T-helper 17 cell (primary cell): ENCODE measurements at places on chromosomes 5 and 9. TPM values are rescaled to one million over a fixed set of nuclear protein-coding genes. Genes with fewer than 3 reads are reported as not detected.

DNA sequence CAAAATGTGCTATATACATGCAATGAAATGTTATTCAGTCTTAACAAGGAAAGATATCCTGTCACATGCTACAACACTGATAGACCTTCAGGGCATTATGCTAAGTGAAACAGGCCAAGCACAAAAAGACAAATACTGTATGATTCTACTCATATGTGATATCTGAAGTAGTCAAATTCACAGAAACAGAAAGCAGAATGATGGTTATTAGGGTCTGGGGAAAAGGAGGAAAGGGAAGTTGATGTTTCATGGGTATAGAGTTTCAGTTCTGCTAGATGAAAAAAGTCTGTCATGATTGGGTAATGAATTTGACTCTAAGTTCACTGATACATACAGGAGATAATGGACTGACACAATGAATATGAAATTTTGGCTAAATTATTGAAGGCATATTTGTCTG lies 11.2 kb upstream of the RIC1 start:
- no peak for DNase-seq
- no peak overlapping the region for H3K4me3 ChIP-seq
- H3K27ac ChIP-seq = no peak overlapping the region

DNA sequence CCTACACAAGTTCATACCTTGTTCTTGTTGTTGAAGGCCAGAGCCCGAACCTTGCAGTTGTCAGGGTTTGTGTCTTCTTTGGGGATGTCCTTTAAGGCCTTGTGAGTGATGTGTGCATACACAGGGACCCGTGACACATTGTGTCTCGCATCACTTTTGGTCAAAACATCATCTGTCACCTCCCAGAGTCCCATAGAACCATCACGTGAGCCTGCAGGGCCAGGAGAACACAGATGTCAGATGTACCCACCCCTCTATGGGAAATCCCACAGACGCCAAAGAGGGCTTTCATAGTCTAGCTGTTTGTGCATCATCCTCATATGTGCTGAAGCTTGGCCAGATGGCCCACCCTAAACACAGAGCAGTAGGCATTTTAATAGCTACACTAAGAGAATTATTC lies 28.2 kb downstream of the DCAF12 start:
- peaks cover under 1% of the 10 kb centered on the region for H3K4me1 ChIP-seq
- no peak for DNase-seq
- H3K36me3 ChIP-seq = no peaks in the 10 kb centered on the region
- H3K27ac ChIP-seq = peak overlapping the region; percentile 11
- no peak overlapping the region for H3K4me3 ChIP-seq

Gene TXNDC8
- not detected for total RNA-seq

GRCh38 chr5:154514331-154514730 lies 36.3 kb upstream of the HAND1 start:
- H3K4me1 ChIP-seq = peaks cover under 1% of the 10 kb centered on the region
- no peak overlapping the region for H3K27ac ChIP-seq
- peak overlapping the region; percentile 10 for H3K4me3 ChIP-seq
- no peak for DNase-seq
- peaks cover 58% of the 10 kb centered on the region for H3K27me3 ChIP-seq

GRCh38 chr9:107439991-107440456 lies 49.5 kb downstream of the KLF4 start:
- no peak for DNase-seq
- no peak overlapping the region for H3K27ac ChIP-seq
- no peaks in the 10 kb centered on the region for H3K4me1 ChIP-seq
- H3K27me3 ChIP-seq = peaks cover 6% of the 10 kb centered on the region

- peak overlapping the region; percentile 87 for H3K27ac ChIP-seq
- DNase-seq = no peak
- no peaks in the 10 kb centered on the region for H3K27me3 ChIP-seq
These were observed 22.7 kb downstream of the CHD1 start for GRCh38 chr5:98905857-98906688.

Gene GRXCR2
- not detected for total RNA-seq

DNA sequence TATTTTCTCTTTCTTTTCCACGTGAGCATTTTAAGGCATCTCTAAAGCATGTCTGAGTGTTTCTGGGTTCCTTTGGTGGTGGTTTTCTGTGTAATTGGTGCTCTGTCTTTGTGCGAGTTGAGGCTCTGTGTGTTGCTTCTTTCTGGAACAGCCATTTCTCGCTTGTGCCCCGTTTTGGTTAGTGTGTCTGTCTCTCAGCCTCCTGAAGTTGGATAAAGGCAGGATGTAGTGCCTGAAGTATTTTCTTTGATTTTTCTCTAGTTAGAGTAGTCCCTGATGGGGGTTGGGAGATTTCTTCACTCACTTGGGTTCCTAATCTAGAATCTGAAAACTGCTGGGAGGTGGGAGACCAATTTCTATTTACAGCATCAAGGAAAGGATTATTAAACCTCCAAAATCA lies 129.7 kb upstream of the TMEM161B start:
- no peaks in the 10 kb centered on the region for H3K4me1 ChIP-seq
- DNase-seq = no peak
- H3K36me3 ChIP-seq = no peaks in the 10 kb centered on the region
- no peak overlapping the region for H3K4me3 ChIP-seq

DNA sequence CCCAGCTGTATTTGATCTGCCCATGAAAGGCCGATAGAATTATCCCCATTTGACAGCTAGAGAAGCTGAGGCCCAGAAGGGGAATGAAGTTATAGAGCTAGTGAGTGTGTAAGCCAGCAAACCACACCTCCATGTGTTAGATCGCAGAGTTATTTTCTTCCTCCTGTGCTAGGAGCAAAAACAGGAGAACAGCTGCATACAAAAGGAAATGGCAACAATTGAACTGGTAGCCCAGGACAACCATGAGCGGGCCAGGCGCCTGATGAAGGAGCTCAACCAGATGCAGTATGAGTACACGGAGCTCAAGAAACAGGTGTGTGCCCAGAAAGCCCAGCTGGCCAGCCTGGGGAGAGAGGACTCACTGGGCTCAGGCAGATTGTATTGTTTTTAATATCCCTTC lies 30.4 kb downstream of the RAB14 start:
- H3K4me3 ChIP-seq = no peak overlapping the region
- DNase-seq = no peak
- H3K4me1 ChIP-seq = peaks cover 19% of the 10 kb centered on the region
- peak overlapping the region; percentile 8 for H3K27ac ChIP-seq
- H3K27me3 ChIP-seq = no peaks in the 10 kb centered on the region
- peaks cover 16% of the 10 kb centered on the region for H3K36me3 ChIP-seq

DNA sequence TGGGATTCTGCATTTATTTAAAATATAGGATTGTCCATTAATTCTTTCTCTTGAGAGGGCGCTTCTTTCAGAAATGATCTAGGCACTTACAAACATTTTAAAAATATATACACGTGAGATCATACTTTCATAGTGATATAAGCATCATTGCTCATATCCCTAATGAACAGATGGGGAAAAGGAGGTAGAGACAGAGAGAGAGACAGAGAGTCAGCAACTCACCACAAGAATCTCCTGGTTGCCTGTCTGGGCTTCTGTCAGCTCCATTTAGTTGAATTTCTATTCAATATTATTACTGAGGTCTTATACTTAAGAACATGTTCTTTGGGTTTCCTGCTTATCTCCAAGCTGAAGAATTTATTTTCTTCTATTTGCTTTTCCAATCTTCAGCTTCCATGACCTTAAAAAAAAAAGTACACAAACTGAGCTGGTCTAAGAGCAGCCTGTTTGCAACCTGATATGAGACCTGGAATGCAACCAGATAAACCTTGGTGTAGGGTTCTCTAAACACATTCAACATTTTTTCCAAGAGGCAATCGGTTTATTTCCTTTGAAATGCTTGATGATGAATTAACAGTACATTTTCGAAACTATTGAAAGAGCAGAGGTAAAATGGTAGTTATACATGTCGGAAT lies 51.6 kb upstream of the LIFR start:
- no peaks in the 10 kb centered on the region for H3K4me1 ChIP-seq
- no peak overlapping the region for H3K4me3 ChIP-seq
- DNase-seq = no peak
- no peak overlapping the region for H3K27ac ChIP-seq
- peaks cover 5% of the 10 kb centered on the region for H3K27me3 ChIP-seq

DNA sequence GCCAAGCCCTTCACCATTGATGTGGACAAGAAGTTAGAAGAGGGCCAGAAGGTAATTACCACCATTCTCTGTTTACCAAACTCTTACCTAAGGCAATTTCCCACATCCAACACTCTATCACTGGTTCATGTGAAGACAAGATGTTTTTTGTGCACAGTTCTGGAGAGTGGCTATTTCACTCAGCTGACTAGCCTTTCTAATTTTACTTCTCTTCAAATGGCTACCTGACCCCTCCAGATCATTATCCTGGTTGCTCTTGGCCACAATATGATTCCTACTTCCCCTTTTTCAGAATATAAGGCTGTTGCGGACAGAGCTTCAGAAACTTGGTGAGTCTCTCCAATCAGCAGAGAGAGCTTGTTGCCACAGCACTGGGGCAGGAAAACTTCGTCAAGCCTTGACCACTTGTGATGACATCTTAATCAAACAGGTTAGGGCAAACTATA lies 7.1 kb downstream of the KIF20A start:
- no peaks in the 10 kb centered on the region for H3K4me1 ChIP-seq
- no peaks in the 10 kb centered on the region for H3K27me3 ChIP-seq
- DNase-seq = no peak
- peaks cover 3% of the 10 kb centered on the region for H3K36me3 ChIP-seq
- H3K27ac ChIP-seq = peak overlapping the region; percentile 45

Gene QRFP
- not detected for total RNA-seq
